ENCODE measurements at places on chromosomes 6 and 20.

- DNase-seq: no peak
Observed at GRCh38 chr6:135281227-135281626, 100.1 kb downstream of the MYB start.

GRCh38 chr20:35597186-35597585, 18.4 kb upstream of the SPAG4 start:
- no peak for DNase-seq

DNA sequence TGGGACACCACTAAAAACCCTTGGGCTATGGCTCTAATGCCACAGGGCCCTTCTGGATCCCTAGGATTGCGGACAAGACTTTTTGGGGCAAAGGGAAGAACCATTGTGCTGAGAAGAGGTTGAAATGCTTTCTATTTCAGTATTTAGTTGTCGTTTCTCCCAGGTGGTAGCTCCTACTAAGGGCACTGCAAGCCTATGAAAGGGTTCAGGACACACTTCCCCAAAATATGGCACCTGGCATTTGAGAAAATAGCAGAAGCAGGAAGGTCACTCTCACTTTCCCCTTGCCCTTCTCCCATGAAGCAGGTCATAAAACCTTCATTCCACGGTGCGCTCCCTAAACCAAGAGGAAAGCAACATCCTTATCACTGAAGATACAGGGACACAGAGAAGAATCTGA, 125.4 kb upstream of the GPR6 start:
- no peak for DNase-seq

DNA sequence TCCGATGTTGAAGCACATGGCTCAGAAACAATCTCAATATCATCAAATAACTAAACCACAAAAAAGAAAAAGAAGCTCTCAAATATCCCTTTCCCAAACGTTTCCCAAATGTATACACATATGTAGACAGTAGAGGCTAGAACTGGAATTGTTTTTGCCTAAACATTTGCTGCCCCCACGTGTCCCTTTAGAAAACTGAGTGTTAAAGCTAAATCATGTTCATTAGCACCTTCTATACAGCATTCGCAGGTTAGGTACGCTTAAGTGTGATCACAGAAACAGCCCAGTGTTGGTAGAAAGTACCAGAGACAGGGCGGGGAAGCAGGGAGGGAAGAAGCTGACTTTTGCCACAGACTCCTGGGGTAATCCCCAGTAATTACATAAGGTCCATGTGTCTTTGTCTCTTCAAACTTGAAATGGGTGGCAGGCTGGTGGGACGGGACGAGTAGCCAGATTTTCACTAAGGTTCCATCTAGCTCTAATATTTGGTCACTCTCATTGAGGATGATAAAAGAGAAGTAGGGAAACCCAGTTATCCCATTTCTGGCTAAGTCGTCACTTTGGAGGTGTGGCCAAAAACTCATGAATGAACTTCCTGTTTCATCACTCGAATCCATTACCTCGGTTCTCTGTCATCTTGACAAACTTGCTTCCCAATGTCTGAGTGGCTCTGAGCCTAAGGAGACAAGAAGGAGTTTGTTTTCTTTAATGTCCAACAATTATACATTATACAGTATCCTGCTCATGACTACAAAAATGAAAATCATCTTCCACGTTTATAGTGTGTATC, 15.0 kb upstream of the TFAP2A start:
- no peak for DNase-seq

- no peak for DNase-seq
Observed at GRCh38 chr6:168626046-168626602, 185.1 kb downstream of the SMOC2 start.

DNA sequence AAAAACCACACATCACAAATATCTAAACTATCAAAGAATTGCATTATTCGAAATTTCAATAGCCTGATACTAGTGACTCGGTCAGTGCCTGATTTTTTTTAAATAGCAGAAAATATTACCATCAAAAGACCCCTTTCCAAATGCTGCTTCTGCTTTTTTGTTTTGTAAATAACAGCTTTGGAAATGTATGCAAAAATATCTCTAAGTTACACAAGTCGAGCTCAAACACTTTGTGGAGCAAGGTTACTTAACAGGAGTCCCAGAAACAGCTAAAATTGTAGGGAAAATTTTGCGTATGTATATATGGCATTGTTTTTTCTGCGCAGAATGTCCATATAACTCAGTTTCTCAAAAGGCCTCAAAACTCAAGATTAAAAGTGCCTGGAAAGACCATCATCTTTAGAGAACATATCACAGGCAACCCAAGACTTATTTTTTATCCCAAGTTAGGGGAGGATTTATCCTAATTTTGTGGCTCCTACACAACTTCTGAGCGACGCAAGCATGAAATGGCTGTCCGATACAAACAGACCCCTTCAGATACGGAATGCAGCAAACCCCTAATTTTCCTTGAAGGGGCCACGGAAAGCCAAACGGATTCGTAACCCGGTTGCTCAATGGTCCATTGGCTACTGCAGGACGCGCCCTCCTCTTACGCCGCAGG, 1.3 kb downstream of the CEP85L start:
- DNase-seq: peak; percentile 60

GRCh38 chr20:51893723-51894122, 91.4 kb upstream of the SALL4 start:
- DNase-seq: no peak

GRCh38 chr20:53698371-53698978, 104.8 kb upstream of the ZNF217 start:
- DNase-seq: no peak

- DNase-seq: no peak
Observed at GRCh38 chr20:62439218-62439617, 11.9 kb upstream of the RBBP8NL start.

DNA sequence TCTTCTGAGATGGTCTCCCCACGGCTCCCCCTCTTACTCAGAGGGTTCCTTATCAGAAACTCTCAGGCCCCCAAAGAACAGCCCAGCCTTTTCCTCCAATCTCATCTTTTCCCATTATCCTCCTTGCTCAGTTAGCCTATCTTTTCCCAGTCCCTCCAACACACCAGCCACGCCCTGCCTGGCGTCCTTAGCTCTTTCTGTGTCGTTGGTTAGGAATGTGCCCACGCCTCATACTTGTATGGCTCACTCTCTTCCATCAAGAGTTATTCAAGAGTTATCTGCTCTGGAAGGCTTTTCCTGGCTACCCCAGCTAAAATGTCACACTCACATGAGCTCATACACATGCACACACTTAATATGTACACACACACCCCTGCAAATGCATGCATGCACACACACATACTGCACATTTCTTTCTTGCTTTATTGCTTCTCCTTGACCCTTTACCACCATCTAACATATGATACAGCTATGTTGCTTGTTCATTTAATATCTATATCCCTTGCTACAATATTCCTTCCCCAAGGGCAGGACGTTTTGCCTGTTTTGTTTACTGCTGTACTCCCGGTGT, 37.6 kb downstream of the SLC2A10 start:
- peak; percentile 62 for DNase-seq

DNA sequence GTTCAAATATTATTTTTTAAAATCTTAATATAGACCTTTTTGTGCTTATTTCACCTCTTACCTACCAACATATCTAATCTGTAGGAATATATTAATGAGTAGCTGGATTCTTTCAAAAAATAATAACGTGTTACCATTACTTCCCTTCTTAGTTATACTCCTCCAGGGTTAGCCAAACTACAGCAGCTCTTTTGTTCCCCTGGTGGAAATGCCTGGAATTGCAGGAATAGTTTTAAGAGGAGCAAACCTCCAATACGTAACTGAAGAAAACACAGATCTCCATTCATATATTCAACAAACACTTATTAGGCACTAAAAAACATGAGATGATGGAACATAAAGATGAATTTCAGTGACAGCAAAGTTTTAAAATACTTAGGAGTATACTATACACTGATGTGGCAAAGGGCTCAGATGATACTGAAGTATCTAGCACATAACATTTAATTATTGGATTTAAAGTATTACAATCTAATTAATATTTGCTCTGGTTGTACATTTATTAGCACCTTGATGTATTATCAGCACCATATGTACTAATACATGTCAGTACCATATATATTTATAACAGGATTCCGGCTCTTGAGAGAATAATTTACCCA, 78.3 kb downstream of the TBX18 start:
- no peak for DNase-seq

DNA sequence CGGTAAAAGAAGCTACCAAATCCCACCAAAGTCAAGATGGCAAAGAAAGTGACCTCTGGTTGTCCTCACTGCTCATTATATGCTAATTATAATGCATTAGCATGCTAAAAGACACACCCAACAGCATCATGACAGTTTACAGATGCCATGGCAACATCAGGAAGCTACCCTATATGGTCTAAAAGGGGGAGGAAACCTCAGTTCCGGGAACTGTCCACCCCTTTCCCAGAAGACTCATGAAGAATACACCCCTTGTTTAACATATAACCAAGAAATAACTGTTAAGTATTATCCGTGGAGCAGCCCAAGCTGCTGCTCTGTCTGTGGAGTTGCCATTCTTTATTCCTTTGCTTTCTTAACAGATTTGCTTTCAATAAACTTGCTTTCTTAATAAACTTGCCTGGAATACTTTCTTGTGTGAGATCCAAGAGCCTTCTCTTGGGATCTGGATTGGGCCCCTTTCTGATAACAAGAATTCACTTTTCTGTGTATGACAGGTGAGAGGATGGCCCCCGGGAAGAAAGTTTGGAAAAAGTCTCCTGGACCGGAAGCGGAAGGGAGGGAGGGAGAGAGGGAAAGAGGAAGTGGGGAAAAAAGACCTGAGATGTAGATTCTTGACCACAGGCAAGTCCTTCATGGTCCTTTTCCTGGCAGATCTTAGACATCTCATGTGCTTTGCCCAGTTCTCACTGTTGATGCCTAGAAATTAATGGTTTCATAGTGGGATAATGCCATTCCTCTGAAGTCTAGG, 146.7 kb upstream of the ID4 start:
- no peak for DNase-seq

GRCh38 chr6:104705095-104705707, 154.5 kb downstream of the HACE1 start:
- no peak for DNase-seq

DNA sequence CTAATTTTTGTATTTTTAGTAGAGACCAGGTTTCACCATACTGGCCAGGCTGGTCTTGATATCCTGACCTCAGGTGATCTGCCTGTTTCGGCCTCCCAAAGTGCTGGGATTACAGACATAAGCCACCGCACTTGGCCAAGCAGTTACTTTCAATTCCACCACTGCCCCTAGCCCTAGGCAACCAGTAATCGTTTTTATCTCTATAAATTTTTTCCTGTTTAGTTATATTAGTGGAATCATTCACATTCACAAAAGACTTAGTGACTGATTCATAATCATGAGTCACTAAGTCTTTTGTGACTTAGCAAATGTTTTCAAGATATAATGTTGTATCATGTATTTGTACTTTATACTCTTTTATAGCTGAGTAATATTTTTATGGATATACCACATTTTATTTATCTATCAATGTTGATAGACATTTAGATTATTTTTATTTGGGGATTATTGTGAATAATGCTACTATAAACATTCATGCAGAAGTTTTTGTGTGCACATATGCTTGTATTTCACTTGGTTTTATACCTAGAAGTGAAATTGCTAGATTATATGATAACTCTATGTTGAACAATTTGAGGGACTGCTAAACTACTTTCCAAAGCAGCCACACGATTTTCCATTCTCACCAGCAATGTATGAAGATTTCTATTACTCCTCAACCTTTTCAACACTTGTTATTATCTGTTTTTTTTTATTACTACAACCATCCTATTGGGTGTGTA, 421.4 kb upstream of the ID4 start:
- peak; percentile 19 for DNase-seq

DNA sequence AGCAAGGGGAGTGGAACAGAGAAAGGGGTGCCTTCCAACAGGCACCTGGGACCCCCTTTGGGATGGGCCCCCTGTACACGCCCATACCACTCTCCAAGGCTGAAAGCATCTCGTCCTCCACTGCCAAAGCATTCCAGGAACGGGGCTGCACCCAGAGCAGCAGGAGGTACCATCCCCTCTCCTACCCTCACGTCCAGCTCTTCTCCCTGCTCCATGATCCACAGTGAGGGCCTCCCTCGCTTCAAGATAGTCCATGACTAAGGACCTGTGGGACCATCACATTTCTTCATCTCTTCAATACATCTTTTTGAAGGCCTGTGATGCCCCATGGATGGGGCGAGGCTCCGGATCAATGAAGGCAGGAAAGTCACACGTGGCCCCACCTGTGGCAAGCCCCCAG, 209.9 kb downstream of the ANKRD60 start:
- no peak for DNase-seq

DNA sequence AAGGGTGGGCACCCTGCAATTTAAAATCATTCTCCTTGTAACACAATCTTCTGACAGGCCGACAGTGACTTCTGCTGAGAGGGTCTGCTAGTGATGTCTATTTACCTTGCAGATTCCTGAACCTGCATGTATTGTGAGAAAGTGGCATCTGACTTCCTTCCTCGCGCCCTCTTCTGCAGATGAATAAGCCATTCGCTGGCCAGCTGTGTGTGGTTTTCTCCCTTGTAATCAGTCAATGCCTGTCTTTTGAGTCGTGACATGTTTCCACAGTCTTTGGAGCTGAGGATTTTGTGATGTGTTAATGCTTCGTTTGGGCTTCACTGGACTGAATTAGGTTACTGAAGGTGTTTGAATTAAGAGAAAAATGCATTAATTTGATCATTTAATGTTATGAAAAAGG, 125.3 kb downstream of the GRM1 start:
- no peak for DNase-seq

DNA sequence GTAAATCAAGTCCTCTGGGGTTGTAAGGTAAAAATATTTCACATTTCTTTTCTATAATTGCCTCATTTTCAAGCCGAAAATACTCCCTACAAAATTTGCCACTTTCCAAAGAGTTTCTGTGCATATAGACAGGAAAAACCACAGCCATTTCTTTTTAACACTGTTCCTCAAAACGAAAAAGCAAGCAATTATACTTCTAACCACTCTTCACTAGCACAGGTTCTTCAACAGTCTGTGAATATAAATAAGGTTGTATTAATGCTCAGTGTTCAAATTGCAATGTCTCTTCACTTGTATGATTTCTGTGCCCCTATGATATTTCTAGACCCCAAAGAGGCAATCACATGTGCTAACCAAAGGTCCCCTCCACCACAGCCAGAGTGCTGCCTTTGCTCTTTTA, 206.0 kb downstream of the SIM1 start:
- no peak for DNase-seq

DNA sequence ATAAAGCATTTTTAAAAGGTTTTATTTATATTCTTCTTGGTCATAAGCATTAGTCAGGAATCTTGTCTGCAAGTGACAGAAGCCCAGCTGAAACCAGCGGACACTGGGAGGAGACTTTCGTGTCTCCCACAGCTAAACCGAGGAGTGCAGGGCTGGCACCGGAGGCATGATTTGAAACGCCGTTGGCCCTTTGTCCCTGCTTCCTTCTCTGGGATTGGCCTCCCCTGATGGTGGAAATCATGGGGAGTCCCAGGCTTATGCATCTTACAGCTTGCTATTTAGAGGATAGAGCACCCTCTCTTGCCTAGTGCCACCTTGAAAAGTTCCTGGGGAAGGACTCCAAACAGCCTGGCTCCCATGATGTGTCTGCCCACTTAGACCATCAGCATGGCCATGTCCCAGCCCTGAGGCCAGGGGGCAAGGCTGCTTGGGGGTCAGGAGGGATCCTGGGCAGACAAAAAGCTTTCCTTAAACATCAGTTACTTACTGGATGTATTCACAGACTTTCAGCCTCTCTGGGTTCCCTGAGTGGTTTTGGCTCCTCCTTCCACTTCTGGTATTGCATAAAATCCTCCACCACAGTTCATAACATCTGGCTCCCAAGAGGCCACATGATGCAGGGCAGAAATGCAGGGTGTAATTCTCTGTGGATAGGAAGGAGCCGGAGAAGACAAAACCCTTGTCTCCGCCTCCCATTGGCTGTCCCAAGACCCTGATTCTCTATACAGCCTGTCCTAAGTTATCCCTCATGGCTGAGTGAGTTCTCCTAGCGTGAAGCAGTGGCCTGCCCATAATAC, 49.3 kb upstream of the INSM1 start:
- no peak for DNase-seq

Data from AG08396 (cell line).